ENCODE measurements at places on chromosomes 3 and 15.

DNA sequence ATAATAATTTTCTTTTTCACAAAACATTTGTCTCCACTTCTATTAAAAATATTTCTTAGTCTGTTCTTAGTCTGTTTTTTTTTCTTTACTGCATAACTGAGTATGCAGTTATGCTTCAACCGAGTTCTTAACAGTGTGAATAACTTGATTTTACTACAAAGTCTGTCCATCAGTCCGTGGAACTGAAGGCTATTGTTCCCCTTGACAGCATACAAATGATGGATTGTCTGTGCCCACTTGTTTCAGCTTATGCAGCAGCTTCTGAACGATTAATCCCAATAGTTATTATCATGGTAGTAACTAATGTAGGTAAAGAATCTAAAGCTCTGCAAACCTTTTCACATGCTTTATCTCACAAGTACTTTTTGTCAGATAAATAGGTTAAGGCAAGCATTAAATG, 150.7 kb downstream of the SSR3 start:
- DNase-seq: no peak

DNA sequence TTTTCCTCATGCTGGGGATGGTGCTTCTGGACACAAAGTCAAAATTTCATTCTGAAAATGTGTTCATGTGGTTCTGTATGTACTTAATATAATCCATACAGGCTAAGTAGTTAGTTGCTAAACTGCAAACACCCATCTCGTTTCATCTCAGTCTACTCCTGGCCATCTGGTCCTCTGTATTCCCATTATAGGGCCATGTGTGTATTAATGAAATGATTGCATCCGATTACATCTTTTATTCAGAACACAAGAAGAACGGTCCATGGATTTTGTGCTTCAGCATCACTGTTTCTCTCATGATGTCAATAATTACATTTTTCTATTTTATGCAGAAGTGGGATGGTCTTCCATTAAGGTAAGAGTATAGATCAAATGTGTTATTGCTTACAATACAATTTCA, 6.1 kb upstream of the GJD2 start:
- DNase-seq: no peak

DNA sequence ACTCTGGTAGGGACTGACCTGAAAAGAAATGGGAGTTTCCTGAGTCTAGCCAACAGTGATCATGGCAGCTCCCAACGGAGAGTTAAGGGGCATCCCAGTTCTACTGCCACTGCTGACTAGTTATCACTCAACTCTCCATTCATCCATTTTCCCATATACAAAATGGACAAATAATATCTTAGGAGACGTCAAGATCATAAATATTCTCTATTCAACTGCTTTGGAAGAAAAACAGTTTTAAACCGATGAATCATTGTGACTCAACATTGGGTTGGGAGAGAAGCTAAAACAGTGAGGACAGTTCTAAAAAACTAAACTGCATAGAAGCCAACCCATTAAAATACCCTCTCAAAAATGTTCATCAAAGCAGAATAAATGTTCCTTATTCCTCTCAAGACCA, 57.6 kb upstream of the CHRM5 start:
- no peak for DNase-seq

DNA sequence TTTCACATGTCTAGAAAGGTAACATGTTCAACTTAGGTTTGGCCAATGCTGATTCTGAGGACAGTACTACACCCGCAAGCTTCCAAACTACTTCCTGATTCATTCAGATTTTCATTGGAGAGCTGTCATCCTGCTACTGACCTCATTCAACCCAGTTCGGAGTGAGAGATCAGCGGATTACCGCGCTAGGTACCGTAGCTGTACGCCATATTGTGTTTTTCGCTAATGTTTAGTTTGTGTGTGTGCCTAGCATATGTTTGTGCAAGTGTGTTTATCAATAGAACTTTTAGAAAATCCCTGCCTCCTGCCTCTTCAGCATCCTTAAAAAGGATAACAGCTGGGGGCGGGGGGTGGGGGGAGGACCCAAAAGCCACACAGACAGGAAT, 1.1 kb downstream of the ZBTB20 start:
- peak; percentile 45 for DNase-seq

DNA sequence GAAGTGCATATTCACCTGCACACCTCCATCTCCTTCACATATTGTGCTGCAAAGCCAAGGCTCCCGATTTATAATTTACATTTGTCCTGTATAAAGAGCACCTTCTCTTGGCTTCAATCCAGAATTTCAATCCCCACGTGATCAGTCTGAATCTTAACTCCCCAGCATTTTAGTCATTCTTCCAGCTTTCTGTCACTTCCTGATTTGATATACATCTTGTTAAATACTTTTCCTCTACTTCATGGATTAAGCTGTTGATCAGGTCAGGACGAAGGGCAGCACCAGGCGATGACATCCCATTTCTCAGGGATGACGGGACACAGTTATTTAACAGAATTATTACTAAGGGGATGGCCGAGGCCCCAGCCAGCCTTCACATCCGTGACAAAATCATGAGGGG, 212.5 kb downstream of the EPHB1 start:
- no peak for DNase-seq
